Activated naive CD8-positive, alpha-beta T cell treated with anti-CD3 and anti-CD28 coated beads, Interleukin-2, amount 10 ng/mL, durations not matched to agents 7 days and 5 days (primary cell): ENCODE measurements at places on chromosomes 7 and 10. TPM values are rescaled to one million over a fixed set of nuclear protein-coding genes. Genes with fewer than 3 reads are reported as not detected.

Gene PON3
- not detected for total RNA-seq

Gene ANKRD61
- total RNA-seq = not detected

Gene ITGA8
- not detected for total RNA-seq

Gene NXPH1
- not detected for total RNA-seq

Gene ACSL5
- 55.8 TPM for total RNA-seq
